Kidney epithelial cell (primary cell): ENCODE measurements at places on chromosomes 16 and 17. TPM values are rescaled to one million over a fixed set of nuclear protein-coding genes. Genes with fewer than 3 reads are reported as not detected.

STH gene
- total RNA-seq: not detected in 2 replicates

GRCh38 chr17:44363613-44364159, at the start of gene FAM171A2:
FAM171A2 (minus strand) TSS chr17:44363853; CDS start chr17:44363714, 139 bp downstream.
- no peak for DNase-seq

DNA sequence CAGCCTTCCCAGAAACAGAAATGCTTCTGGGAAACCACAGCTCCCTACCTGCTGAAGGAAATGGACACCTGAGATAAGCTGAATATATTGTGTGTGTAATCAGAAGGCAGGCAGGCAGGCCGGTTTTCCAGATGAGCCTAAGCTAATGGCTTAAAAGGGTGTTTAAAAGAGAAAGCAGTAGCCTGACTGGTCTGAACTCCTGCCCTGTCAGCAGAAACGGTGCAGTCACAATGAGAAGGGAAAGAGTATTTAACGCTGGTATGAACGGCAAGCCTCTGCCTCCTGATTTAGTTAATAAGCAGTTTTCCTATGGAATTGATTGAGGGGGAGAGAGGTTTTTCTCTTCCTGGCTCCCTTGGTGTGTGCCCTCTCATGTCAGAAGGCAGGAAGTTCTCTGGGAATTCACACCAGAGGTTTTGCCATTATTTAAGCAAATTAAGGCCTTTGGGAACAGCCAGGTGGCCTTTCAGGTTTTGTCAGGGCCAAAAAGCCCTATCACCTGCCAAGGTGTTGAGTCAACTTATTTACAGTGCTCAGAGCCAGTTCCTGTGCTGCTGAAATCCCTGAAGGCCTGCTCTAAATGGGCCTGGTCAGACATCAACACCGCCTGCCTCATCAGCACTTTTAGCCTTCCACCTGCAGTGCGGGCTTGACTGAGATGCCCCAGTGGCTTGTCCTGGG, 41.6 kb downstream of the CDH1 start:
- no peak for DNase-seq

- DNase-seq: no peak
These were observed 5.9 kb upstream of the HSD11B2 start for GRCh38 chr16:67425061-67425460.

- DNase-seq: no peak
These were observed 1297.6 kb upstream of the GOT2 start for GRCh38 chr16:60031740-60032139.

- DNase-seq: no peak
These were observed 368.1 kb downstream of the C16orf95 start for GRCh38 chr16:86949116-86949515.

DNA sequence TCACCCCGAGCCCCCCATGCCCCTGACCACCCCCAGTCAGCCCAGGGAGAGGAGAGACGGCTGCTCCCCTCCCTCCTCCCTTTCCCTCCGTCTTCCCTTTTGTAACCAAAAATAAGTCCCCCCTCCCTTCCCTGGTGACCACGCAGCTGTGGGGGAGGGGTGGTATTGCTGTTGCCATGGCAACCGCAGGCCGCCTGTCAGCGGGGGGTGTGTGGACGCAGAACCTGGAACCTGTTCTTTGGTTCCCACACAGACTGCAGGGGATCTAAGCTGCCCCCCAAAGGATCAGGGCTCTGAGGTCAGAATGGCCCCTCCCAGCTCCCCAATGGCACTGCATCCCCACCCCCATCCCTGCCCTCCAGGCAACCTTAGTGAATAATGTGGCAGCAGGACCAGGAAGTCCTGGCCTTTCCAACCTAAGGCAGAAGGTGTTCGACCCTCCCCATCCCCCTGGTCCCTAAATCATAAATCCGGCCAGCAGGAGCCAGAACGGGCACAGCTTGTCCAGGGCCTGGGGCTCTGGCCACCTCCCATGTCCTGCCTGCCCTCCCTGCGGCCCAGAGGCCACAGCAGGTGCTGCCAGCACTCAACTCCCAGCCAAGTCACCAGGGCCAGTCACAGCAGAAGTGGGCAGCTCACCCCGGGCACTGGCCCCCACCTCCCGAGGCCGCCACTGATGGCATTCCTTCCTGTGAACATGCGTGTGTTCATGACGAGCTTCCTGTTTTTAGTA, 12.0 kb downstream of the CA4 start:
- no peak for DNase-seq

ANKRD40CL gene
- not detected in 2 replicates for total RNA-seq

SCGB1C2 gene
- not detected in 2 replicates for total RNA-seq

DNA sequence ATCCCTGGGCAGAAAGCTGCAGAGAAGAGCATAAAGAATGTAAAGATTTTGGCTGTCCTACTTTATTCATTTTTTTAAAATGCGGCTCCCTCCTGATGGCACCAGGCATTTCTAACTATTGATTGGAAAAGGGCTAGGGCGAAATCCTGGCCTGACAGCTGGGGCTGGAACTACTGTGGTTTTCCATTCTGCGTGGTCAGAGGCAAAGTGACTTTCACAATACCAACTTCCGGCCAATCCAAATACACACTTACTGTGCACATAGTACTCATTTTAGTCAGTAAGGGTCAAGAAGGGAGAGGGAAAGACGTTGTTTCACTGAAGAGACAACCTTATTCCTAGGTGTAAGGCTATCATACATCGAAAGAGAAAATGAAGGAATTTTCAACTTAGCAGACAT, 113.8 kb upstream of the PMFBP1 start:
- no peak for DNase-seq

- no peak for DNase-seq
These were observed 13.3 kb downstream of the ARHGAP23 start for GRCh38 chr17:38441429-38442061.

DNA sequence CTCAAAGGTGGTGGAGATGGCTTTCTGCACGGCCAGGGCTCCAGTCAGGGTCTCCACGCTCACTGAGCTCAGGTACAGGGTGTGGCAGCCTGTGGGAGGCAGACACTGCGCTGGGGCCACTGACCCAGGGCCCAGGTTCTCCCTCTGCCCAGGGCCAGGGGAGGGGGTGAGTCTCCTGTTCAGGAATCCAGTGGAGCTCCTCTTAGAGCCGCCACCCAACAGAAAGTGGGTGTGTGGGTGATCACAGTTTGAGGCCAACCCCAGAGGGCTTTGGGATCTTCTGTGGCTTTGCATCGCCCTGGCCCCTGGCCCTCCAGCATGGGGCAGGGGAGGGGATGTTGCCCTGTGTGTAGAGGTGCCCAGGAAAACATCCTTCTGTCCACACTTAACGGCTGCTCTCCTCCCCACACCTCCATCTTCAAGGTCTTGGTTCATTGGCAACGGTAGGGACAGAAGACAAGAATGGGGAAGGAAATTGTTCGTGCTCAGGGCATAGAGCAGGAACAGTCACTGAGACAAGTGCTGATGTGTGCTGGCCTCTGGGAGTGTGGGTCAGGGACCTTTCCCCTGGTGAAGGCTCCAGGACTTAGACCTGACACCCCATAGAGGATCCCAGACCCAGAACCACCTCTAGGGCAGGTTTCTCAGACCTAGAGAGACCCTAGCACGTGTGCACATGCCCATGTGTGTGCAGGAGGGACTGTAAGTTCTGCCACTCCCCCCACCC, 21.5 kb downstream of the TNS4 start:
- DNase-seq: no peak

DNA sequence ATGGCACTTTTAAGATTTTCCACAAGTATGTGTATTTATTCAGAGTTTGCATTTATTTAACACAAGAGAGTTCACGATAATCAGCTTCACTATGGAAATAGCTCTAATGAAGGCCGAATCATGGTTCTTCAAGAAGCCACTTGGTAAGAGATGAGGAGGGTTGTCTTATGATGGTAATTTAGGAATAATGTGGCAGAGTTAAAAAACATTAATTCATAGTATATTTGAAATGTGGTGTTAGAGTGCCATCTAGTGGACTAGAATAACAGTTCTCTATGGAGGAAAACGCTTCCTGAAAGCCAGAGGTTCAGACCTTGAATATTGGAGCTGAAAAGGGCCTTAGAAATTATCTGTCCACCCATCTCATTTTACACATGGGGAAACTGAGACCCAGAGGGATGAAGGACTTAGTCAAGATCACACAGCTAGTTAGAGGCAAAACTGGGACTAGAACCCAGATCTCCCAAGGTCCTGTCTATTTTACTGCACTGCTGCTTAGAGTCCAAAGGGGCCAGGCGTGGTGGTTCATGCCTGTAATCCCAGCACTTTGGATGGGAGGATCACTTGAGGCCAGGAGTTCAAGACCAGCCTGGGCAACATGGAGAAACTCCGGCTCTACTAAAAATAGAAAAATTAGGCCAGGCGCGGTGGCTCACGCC, 33.8 kb upstream of the KPNB1 start:
- no peak for DNase-seq

DNAI2 gene
- total RNA-seq: not detected in 2 replicates

- no peak for DNase-seq
These were observed 1.6 kb upstream of the COX6A2 start for GRCh38 chr16:31429796-31430195.

GRCh38 chr17:74972107-74972972, at the start of gene HID1:
HID1 (minus strand) TSS chr17:74972759; CDS start chr17:74972656, 103 bp downstream.
- no peak for DNase-seq

EVPLL gene
- total RNA-seq: 1.1 TPM in 1 of 2 replicates, not detected in the other

AGRP gene
- total RNA-seq: not detected in 2 replicates

C1QL1 gene
- total RNA-seq: 0.08 TPM in 1 of 2 replicates, not detected in the other

DNA sequence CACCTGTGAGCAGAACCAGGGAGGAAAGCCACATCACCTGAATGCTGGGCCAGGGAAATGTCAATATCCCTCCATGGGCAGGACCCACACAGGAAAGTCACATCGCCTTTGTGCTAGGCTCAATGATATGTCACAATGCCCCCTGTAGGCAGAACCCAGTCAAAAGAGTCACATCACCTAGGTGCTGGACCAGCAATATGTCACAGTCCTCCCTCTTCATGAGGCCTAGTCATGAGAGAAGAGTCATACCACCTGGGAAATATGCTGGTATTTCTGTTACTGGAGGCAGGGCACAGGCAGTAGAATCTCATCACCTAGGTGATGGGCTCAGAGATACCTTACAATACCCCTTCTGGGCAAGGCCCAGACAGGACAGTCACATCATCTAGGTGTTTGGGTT, 1843.4 kb downstream of the TP53TG3F start:
- no peak for DNase-seq

C16orf92 gene
- total RNA-seq: not detected in 2 replicates

DNA sequence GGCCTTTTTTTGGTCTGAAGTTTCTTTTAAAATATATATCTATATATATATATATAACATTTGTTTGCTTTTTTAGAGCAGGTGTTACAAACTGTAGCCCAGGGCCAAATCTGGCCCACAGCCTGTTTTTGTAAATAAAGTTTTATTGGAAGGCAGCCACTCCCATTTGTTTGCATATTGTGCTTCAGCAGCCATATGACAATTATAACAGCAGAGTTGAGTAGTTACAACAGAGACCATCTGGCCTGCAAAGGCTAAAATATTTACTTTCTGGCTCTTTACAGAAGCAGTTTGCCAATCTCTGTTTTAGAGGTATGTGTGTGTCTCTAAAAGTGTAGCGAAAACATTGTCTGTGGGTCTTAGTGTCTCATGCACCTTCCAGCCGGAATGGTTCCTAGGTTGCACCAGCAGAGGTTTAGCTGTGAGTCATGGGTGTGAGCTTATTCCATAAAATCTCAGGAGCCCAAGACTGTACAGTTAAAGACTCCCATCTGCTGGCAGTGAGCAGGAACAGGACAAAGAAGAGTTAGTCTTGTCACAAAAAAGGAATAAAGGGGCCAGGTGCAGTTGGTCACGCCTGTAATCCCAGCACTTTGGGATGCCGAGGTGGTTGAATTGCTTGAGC, 23.8 kb downstream of the LCMT1 start:
- no peak for DNase-seq

DNA sequence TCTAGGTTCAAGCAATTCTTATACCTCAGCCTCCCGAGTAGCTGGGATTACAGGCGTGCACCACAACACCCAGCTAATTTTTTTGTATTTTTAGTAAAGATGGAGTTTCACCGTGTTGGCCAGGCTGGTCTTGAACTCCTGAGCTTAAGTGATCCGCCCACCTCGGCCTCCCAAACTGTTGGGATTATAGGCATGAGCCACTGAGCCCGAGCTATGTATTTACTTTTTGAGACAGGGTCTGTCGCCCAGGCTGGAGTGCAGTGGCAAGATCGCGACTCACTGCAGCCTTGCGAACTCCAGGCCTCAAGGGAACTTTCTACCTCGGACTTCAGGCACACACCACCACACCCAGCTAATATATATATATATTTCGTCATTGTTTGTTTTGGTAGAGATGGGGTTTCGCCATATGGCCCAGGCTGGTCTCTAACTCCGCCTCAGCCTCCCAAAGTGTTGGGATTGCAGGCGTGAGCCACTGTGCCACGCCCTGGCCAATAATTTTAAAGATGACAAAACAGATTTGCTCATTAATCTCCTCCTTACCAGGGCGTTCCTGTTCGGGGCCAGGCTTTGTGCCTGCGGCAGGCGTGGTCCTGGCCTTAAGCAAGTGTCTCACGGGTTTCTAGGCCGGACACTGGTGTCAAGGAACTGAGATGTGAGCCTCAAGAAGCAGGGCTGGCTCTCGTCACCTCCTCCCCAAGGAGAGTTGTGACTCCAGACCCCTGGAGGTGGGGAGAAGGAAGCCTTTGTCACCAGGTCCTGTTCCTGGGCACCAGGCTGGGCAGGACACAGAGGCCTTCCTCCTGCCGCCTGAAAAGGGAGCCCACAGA, 4.3 kb upstream of the NPW start:
- no peak for DNase-seq

GRCh38 chr17:601244-601925, 113.3 kb downstream of the VPS53 start:
- DNase-seq: no peak

GRCh38 chr17:33229499-33229898, 63.6 kb downstream of the ASIC2 start:
- no peak for DNase-seq

DNA sequence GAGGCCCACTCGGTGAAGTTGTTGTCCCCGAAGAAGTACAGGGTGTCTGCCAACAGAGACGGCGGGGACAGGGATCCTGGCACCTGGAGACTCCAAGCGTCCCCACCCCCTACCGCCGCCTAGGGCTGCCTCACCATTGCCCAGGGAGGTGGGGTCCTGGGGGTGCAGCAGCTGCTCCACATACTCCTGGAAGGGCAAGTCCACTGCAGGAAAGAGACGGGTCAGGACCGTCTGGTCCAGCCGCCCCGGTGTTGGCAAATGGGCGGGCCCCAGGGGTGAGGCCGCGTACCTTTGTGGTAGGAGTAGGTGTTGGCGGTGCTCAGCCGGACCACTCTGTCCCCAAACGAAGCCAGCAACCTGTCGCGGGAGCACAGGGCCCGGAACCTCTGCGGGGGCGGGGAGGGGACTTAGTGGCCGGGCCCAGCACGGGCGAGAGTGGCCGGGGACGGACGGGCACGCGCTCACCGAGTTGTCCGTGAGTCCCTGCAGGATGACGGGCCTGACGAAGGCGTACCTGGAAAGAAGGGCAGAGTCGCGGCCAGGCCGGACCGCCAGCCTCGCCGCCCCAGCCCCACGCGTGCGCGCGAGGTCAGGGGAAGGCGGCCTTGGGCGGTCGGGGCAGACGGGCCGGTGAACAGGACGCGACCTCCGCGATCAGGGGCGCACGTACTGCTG, 601 bp downstream of the JMJD8 start:
- no peak for DNase-seq

PGAP6 gene
- 114 and 160 TPM in 2 replicates for total RNA-seq

CDC6 gene
- total RNA-seq: 7.9 and 8.8 TPM in 2 replicates
